ENCODE measurements at places on chromosomes 4 and X. TPM values are rescaled to one million over a fixed set of nuclear protein-coding genes. Genes with fewer than 3 reads are reported as not detected.

DNA sequence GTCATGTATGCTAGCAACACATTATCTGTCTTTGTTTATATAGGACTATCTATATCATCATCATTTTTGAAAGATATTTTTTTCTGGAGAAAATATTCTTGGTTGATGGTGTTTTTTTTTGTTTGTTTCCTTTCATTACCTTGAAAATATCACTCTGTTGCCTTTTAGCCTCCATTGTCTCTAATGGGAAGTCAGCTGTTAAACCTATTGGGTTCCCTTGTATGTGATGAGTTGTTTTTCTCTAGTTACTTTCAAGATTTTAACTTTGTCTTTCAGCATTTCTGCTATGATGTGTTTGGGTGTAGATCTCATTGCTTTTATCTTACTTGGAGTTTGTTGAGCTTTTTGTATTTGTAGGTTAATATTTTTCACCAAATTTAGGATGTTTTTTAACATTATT, 124.4 kb downstream of the EDA start:
- DNase-seq: no peak

The SOWAHB gene
- total RNA-seq: 4.2 TPM

DNA sequence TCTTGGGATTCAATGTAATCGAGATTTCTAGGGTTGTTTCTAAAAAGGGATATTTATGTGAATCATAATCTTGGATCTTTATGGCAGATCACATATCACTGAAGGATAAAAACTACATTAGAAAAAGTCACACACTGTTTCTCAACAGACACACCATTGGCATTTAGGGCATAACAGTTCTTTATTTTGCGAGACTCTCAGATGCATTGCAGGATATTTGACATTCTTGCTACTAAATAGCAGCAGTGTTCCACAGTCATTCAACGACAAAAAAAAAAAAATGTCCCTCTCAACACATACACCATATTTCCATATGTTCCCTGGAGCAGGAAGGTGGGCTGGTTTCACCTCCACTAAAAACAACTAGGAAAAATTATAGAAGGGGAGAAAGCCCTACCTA, 243.4 kb upstream of the PCDH18 start:
- DNase-seq: no peak

- DNase-seq: no peak
These were observed 313.8 kb upstream of the TEX13C start for GRCh38 chrX:125005863-125006262.

- peak; percentile 95 for DNase-seq
These were observed 11.9 kb downstream of the G6PD start for GRCh38 chrX:154534526-154535322.

The BST1 gene
- total RNA-seq: 1.7 TPM

- DNase-seq: no peak
These were observed 183.2 kb upstream of the PUDP start for GRCh38 chrX:7330971-7331746.

The PTPN13 gene
- 6.4 TPM for total RNA-seq

DNA sequence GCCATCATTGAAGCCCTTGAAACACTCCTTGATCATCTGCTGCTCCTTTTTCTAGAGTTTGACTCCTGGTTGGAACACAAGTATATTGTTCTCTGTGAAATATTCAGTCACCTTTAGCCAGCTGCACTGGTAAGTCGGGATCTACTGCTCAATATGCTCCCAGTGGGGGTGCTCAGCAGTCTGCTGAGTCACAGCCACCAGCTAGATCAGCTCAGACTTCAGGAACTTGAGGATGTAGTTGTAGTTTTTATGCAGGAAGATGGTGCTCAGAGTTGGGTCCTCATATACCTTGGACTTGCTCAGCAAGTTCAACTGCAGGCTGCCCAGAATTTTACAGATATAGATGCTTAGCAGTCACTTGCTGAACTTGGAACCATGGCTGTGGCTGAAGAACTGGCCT, 202.5 kb upstream of the RPL34 start:
- DNase-seq: no peak

DNA sequence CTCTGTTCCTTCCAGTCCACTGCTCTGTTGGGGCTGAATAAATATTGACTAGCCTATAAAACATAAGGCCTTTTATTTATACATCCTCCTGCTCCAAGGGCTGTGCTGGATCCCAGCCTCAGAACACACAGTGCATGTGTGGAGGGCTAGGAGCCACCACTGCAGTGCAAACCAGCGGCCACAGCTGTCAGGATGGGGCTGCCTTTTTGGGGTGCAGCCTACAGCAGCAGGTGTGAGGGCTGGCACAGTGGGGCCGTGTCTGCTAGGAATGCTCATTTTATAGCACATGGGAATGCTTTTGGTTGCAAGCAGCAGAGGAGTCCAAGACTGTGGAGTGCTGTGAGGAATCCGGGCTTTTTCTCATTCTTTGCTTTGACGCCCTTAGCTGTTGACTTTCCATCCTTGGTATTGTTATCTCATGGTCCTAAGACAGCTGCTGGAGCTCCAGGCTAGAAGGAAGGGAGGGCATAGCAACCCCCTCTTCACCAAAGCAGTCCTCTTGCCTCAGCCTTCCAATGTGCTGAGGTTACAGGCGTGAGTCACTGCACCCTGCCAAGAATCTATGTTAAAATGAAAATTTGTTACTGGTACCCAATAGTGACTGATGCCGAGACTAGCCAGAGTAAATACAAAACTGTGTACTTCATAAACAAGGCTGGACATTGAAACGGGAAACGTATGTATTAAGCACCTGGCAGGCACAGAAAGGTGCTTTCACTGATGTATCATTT, 334.3 kb upstream of the GATB start:
- DNase-seq: no peak

The PNMA6A gene
- 0.46 TPM for total RNA-seq

The HS6ST2 gene
- 5.9 TPM for total RNA-seq

GRCh38 chr4:146470604-146471003, 51.1 kb downstream of the SLC10A7 start:
- DNase-seq: no peak

GRCh38 chr4:31548823-31549222, 828.7 kb downstream of the PCDH7 start:
- DNase-seq: no peak

- DNase-seq: no peak
These were observed 114.6 kb downstream of the PCDH18 start for GRCh38 chr4:137417676-137418075.

The PNCK gene
- not detected for total RNA-seq

DNA sequence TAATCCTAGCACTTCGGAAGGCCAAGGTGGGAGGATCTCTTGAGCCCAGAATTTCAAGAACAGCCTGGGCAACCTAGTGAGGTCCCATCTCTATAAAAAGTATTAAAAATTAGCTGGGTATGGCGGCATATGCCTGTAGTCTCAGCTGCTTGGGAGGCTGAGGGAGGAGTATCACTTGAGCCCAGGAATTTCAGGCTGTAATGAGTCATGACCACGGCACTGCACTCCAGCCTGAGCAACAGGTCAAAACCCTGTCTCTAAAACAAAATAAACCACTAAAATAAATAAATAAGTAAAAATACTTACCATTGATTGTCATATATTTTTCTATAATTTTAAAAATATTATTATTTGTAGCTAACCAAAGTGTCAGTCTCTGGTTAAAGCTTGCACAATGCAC, 315.6 kb upstream of the SMIM31 start:
- DNase-seq: no peak

DNA sequence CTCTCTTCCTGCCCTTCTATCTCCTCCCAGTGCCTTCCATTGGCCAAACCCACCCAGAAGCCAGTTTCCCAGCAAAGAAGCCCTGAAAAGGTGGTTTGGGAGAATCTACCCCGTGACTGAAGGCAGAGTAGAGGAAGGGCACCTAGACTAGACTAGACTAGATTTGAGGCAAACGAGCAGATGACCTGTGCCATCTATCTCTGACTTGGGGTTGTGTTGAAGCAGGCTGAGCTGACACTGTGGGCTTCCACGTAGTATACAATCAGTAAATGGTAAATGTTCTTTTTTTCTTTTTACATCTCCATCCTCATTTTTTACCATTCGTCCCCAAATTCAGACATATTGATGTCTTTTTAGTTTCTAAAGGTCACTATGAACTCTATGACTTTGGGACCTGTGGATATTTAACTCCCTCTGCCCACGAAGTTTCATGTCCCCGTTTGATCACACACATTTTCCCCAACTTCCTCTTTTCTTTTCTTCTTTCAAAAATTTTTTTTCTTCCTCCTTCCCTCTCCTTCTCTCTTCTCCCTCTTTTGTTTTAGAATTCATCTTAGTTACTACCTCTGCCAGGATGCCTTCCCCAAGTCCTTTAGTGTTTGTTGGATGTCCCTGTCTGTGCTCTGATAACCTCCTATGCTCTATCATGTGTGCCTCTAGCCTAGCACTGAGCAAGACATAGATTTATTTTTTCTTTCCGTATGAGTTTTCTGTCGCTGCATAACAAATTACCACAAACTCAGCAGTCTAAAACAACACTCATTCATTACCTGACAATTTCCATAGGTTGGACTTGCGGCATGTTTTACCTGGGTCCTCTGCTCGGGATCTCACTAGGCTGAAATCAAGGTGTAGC, 6.2 kb upstream of the AFF1 start:
- DNase-seq: no peak

GRCh38 chr4:1979477-1980196, 29.1 kb downstream of the NELFA start:
- no peak for DNase-seq

- no peak for DNase-seq
These were observed 24.2 kb downstream of the SMC1A start for GRCh38 chrX:53398216-53398615.

The NAT8L gene
- total RNA-seq: 4.2 TPM

GRCh38 chr4:142155347-142155746, 519.0 kb downstream of the IL15 start:
- no peak for DNase-seq

GRCh38 chrX:135516376-135516775, 4.1 kb upstream of the INTS6L start:
- no peak for DNase-seq

GRCh38 chrX:129493643-129494042, 29.6 kb downstream of the SMARCA1 start:
- no peak for DNase-seq

- no peak for DNase-seq
These were observed 137.9 kb downstream of the GRIA2 start for GRCh38 chr4:157358439-157358838.

DNA sequence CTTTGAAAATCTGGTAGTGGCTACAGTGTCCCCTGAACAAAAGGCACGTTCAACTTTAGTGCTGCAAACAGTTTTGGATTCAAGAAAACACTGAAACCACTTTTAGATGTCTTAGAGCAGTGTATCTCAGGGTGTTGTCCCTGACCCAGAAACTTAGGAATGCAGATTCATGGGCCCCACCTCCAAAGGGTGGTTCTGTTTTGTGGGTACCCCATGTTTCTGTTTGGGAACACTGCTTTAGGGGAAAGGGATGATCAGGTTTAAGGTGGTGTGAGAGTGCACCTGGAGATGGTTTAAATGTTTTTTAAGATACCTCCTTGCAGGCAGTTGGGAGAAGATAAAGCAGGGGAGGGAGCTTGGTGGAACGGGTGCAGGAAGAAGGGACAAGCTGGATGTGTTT, 55.6 kb downstream of the JADE1 start:
- no peak for DNase-seq

DNA sequence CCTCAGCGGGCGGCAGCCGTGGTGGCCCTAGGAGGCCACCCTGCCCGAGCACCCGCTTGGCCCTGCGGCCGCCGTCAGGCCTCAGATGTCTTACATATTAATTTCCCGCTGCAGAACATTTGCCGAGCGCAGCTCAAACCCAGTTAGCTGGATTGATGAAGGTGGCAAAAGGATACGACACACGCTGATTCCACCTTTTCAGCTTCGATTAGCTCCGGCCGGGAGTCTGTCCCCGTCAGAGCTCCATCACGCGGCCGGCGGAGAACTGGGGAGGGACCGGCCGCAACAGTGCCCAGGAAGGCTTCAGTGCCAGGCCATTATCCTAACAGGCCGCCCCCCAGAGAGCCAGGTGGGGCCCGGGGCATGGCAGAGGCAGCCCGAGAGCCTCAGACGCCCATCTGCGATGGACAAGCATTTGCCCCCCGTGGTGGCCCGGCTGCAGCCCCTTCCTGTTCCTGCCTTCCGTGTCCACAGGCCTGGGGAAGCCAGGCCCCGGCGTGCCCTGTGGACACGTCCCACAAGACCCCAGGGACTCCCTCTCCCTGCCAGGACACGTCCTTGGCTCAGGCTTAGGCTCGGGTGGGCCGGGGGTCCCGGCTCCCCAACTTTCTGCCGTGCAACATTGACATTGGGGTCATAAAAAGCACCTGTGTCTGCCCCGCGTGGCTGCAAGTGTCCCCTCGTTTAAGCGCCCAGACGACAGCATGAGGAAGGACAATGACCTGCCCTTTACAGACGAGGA, 133.8 kb upstream of the NKX1-1 start:
- DNase-seq: no peak

The UGT2A1 gene
- not detected for total RNA-seq

The TMSB15C gene
- total RNA-seq: 0.20 TPM

- DNase-seq: no peak
These were observed 588.3 kb downstream of the SPRY1 start for GRCh38 chr4:123984886-123985285.

DNA sequence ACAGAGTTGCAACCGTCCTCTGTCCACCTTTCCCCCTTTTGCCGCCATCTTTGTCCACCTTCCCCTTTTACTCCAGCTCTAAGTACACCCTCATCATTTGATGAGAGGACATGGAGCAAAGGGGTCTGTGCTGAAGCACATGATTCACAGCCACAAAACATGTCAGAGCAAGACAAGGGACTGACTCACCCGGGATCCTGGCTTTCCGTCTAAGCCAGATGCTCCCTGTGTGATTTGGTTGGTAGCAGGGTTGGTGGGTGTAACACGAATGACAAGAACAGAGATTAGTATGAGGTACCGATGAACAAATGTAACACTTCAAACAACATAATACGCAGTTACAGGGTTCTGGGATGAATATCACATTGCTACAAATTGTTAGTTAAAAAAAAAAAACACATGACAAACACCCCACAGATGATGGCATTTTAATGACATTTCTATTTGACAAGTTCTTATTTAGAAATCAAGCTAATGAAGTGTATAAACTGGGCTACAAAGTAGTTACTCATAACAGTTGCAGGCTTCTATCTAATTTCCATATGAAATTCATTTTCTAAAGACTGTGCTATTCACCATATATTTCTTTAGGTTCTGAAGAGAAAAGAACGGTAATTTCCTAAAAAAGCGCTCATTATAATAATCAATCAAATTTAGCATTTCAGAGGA, 71.4 kb upstream of the ETNPPL start:
- no peak for DNase-seq

- no peak for DNase-seq
These were observed 17.7 kb downstream of the RGS12 start for GRCh38 chr4:3310301-3311094.

GRCh38 chr4:21888195-21888976, 60.2 kb downstream of the KCNIP4 start:
- no peak for DNase-seq

DNA sequence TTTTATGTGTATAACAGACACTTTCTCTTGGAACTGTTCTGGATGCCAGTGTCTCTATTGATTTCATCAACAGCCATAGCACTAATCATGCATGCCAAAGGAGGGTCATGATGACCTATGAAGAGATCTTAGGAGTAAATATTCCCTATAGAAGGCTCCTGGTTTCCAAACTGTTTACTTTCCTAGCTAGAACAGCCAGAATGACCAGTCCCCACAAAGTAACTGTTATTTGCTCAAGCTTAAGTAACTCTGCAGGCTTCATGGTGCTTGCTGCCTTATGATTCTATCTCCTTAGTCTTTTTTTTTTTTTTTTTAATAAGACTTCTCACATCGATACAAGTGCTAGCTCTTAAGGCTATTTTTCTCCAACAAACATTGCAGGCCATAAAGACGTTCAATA, 12.4 kb downstream of the S100G start:
- no peak for DNase-seq

The PITX2 gene
- total RNA-seq: not detected
